ENCODE measurements at places on chromosomes 7 and 10. TPM values are rescaled to one million over a fixed set of nuclear protein-coding genes. Genes with fewer than 3 reads are reported as not detected.

GRCh38 chr10:100781145-100781665, 35.8 kb downstream of the PAX2 start:
- H3K27me3 ChIP-seq = peaks cover 37% of the 10 kb centered on the region
- H3K4me1 ChIP-seq = no peaks in the 10 kb centered on the region
- no peak overlapping the region for H3K27ac ChIP-seq

NUTM2D gene
- 5.7 TPM for total RNA-seq

FXYD4 gene
- total RNA-seq = 0.44 TPM

SHH gene
- total RNA-seq = under 0.01 TPM

- peak overlapping the region; percentile 1 for H3K4me3 ChIP-seq
- H3K27ac ChIP-seq = peak overlapping the region; percentile 63
- peak; percentile 69 for DNase-seq
- H3K27me3 ChIP-seq = no peaks in the 10 kb centered on the region
- H3K36me3 ChIP-seq = no peaks in the 10 kb centered on the region
Observed at GRCh38 chr10:3911713-3912442, 126.9 kb upstream of the KLF6 start.

DNA sequence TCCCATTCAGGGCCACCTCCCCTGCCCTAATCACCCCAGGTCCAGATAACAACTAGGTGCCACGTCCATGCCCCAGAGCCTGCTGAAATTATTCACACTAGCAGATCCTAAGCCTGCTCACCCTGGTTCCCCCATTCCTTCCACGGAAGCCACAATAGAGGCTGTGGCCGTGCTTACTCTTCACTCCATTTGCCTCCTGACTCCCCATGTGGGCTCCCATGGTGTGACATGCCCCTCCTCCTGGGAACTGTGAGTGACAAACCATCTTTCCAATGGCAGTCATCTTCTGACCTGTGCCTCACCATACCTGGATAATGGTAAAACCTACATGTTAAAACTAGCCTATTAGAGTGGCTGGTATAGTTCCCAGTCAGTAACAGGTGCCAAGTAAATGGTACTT, 216.2 kb upstream of the PRKCQ start:
- H3K27ac ChIP-seq = no peak overlapping the region
- no peaks in the 10 kb centered on the region for H3K27me3 ChIP-seq
- no peak for DNase-seq
- H3K36me3 ChIP-seq = no peaks in the 10 kb centered on the region

DNA sequence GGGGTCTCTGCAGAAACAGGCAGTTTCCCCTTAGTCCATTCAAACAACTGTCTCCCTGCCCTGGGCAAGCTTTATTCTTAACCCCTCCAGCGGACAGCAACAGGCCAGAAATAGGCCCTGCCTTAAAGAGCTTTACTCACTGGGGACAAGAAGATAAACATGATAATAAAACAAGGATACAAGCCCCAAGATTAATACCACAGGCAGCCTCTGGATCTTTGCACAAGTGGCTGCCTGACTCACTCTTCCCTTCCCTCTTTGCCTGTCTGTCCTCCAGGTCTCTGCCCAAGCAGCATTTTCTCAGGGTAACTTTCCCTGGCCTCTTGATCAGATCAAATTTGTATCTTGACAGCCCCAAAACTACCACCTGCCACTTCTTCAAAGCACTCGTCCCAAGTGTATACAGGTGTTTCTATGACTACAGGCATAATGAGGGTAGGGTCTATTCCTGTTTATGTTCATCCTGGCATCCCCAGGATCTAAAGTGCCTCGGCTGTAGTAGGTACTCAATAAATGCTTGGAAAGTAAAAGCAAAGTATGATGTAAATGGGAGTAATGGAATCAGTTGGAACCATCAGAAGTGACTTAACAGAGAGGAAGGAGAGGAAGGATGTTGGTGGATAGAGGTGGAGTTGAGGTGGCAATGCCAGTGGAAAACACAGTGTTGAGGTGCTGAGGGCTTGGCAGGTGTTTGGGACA, 7.0 kb upstream of the CAMK2G start:
- DNase-seq = no peak
- no peaks in the 10 kb centered on the region for H3K27me3 ChIP-seq
- H3K36me3 ChIP-seq = no peaks in the 10 kb centered on the region
- no peak overlapping the region for H3K4me3 ChIP-seq
- H3K27ac ChIP-seq = no peak overlapping the region

SUGCT gene
- total RNA-seq = 6.1 TPM

- H3K27me3 ChIP-seq = no peaks in the 10 kb centered on the region
- H3K27ac ChIP-seq = no peak overlapping the region
- no peaks in the 10 kb centered on the region for H3K36me3 ChIP-seq
- no peak overlapping the region for H3K4me3 ChIP-seq
Observed at GRCh38 chr7:132739271-132739955, 163.1 kb upstream of the PLXNA4 start.

GRCh38 chr7:30906014-30906413, 5.6 kb upstream of the AQP1 start:
- peaks cover 68% of the 10 kb centered on the region for H3K4me1 ChIP-seq
- no peaks in the 10 kb centered on the region for H3K27me3 ChIP-seq
- no peaks in the 10 kb centered on the region for H3K36me3 ChIP-seq
- no peak for DNase-seq

DNA sequence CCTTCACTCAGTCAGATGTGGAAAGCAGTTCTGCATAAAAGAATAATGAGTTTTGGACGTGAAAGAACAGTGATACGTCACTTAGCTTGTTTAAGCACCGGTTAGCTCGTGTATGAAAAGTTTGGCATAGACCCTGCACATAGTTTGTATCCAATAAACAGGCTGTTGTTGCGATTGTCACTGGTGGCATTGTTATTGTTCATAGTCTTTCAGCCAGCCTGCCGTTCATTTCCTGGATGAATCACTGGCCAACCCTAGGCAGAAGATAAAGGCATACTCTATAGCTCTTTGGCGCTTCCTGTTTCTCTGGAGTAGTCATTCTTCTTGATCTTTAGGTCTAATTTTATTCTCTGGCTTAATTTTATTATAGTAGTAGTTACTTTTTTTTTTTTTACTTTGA, 57.8 kb upstream of the ANKRD30A start:
- no peak overlapping the region for H3K27ac ChIP-seq
- DNase-seq = no peak
- H3K36me3 ChIP-seq = no peaks in the 10 kb centered on the region
- no peaks in the 10 kb centered on the region for H3K27me3 ChIP-seq
- no peaks in the 10 kb centered on the region for H3K4me1 ChIP-seq

GRCh38 chr7:29332042-29332811, 137.7 kb downstream of the CHN2 start:
- peak overlapping the region; percentile 42 for H3K27ac ChIP-seq
- H3K4me3 ChIP-seq = no peak overlapping the region
- DNase-seq = peak; percentile 37
- H3K4me1 ChIP-seq = peaks cover 26% of the 10 kb centered on the region

DNA sequence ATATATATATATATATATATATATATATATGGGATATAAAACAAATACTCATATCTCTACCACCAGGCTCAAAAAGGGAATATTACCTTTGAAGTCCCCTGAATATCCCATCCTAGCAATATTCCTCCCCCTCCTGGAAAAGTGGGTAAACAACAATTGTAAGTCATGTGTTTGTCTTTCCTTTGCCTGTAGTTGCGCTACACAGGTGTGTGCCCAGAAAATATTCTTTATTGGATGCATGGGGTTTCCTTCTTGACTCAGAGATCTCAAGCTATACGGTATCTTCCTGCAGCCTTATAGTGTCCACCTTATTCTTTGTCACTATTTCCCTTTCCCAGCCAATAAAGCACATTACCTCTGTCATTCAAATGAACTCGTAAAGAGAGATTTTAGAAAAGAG, 54.2 kb downstream of the MET start:
- peaks cover 4% of the 10 kb centered on the region for H3K36me3 ChIP-seq
- no peak for DNase-seq
- H3K4me3 ChIP-seq = no peak overlapping the region
- no peak overlapping the region for H3K27ac ChIP-seq
- H3K27me3 ChIP-seq = no peaks in the 10 kb centered on the region
- peaks cover 11% of the 10 kb centered on the region for H3K4me1 ChIP-seq

- DNase-seq = no peak
- H3K27me3 ChIP-seq = no peaks in the 10 kb centered on the region
- H3K4me3 ChIP-seq = no peak overlapping the region
Observed at GRCh38 chr7:55343860-55344606, 21.1 kb upstream of the LANCL2 start.

GRCh38 chr10:30433730-30434272, at the start of gene MAP3K8:
TSS of gene MAP3K8 (plus strand) at chr10:30434184. CDS start at chr10:30438939, 4,755 bp downstream.
- peak within 1 kb of the TSS; percentile 90 for H3K4me3 ChIP-seq
- peaks cover 45% of the 10 kb centered on the region for H3K4me1 ChIP-seq
- peaks cover 4% of the 10 kb centered on the region for H3K36me3 ChIP-seq

IDI2 gene
- not detected for total RNA-seq

Measured in muscle of leg (tissue), 16 donors.